Stimulated activated naive CD8-positive, alpha-beta T cell treated with anti-CD3 and anti-CD28 coated beads, Interleukin-15, amount 100 ng/mL, for 72 hours (primary cell): ENCODE measurements at places on chromosomes 11 and 22.

GRCh38 chr11:44004452-44005062, 43.2 kb upstream of the ACCSL start:
- no peak for DNase-seq

- no peak for DNase-seq
These were observed 19.9 kb downstream of the SERGEF start for GRCh38 chr11:17992916-17993315.

GRCh38 chr22:30250039-30250565, 3.5 kb upstream of the LIF start:
- no peak for DNase-seq

GRCh38 chr11:123145661-123146060, 49.4 kb downstream of the CLMP start:
- DNase-seq = no peak

DNA sequence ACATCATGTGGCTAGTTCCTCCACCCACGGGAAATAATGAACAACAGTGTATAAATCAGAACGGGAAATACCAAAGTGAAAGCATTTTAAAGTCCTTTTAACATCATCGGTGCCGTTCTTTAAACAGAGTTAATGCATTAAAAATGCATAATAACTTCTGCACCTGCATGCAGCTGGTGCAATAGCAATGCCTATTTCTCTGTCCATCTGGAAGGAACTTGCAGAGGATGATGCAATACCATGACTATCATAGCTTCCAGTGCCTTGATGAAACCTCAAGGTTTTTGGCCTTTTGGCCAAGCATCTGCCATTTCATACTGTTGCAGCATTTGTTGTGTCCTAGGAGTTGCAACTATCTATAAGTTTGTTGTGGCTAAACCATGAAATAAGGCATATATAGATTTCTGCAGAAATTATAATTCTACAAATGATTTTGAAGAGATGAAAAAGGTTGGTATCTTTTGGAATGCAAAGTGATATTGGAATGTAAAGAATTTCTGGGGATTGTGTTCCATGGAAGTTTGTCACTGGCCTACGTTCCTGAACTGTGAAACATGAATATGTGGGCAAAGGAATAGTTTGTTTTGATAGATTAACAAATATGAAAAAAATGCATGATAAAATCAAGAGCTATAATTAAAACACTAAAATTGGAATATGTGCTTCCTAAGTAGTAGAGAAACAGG, 9.8 kb upstream of the EIF3F start:
- no peak for DNase-seq

DNA sequence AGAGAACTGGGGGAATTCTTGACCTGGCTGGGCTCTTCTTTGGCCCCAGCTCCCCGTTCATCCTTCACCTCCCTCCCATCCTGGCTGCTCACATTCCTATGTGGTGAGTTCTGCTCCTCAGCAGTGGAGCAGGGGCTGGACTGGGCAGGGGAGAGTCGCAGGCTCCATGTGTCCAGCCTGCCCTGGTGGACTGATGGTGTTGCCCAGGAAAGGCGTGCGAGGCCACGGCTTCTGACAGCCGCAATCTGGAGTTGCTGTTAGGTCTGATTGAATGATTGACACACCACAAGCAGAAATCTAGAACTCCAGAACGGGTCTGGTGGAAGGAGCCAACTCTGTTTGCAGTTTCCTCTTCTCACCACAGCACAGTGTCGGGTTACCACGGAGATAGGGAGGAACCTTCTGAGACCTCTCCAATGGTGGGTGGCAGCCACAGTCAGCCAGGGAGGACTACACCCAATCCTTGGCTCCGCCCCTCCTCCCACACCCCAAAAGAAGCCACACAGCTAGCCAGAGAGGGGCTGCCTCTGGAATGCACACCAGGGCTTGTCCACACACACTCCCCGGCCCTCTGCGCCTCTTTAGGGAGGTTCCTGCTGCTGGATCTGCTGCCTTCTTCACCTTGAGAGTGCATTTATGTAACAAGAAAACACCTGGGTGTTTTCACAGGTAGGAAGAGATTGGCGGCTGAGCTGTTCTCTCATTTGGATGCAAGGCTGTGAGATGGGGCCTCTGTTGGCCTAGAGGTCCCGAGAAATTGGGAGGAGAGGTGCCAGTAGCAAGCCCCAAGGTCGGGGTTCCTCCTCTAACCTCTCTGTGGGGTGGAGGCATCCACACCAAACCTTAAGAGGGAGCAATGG, 56.4 kb upstream of the CD44 start:
- peak; percentile 85 for DNase-seq

DNA sequence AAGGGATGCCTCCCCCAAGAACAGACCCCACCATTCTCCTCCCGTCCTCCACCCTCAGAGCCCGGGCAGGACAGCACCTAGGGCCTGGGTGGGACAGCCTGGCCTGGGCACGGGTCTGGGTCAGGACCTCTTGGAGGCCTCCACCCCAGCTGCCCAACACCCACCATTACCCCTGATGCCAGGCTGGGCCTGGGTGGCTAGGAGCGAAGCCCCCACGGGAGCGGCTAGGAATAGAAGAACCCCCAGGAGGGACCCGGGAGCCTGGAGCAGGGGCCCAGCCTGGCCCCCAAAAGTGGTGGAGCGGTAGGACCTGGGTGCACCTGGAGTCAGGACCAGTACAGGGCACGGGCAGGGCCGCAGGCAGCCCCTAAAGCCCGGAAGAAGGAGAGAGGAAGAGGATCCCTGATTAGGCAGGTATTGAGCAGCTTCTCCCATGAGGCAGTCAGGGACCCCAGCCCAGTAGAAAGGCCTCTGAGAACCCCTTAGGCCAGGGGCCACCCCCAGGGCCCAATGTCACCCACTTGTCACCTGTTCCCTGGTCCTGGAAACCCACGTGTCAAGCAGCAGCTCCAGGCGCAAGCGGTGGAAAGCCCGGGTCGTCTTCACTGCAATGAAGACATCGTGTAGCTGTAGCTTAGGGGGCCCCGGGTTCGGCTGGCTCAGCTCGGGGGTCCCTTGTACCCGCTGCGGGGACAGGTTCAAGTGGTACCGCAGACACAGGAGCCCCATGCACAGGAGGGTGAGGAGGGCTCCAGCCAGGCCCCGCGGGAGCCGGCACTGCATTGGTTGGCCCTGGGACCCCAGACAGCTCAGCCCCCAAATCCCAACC, 575 bp downstream of the MFNG start:
- DNase-seq = peak; percentile 49

GRCh38 chr11:19243613-19244012, 2.9 kb upstream of the E2F8 start:
- DNase-seq = no peak

GRCh38 chr11:38206663-38207062, 1608.6 kb upstream of the RAG2 start:
- no peak for DNase-seq

DNA sequence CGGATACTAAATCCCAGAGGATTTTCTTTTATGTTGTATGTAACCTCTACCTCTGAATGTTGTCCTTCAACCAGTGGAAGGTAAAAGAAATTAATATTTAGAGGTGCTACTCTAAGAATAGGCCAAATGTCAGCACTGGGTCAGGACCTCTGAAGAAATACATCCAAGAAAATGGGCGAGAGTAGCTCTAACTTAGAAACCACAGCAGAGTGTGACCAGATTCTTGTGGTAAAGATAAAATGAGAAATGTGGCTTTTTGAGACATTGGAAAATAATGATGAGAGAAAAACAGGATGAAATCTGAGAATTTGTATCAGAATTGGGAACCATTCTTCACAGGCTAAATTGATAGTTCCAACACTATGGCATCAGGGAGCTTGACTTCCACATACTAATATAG, 63.5 kb downstream of the CSTPP1 start:
- DNase-seq = no peak

GRCh38 chr11:118913411-118914125, 12.2 kb downstream of the BCL9L start:
- peak; percentile 58 for DNase-seq

GRCh38 chr11:12192794-12193514, 82.6 kb downstream of the MICAL2 start:
- DNase-seq = no peak

- DNase-seq = no peak
These were observed 44.5 kb downstream of the TRIOBP start for GRCh38 chr22:37741312-37741795.

GRCh38 chr11:130403271-130403804, 25.1 kb downstream of the ADAMTS8 start:
- no peak for DNase-seq

GRCh38 chr11:11810764-11811726, 30.7 kb upstream of the USP47 start:
- no peak for DNase-seq

DNA sequence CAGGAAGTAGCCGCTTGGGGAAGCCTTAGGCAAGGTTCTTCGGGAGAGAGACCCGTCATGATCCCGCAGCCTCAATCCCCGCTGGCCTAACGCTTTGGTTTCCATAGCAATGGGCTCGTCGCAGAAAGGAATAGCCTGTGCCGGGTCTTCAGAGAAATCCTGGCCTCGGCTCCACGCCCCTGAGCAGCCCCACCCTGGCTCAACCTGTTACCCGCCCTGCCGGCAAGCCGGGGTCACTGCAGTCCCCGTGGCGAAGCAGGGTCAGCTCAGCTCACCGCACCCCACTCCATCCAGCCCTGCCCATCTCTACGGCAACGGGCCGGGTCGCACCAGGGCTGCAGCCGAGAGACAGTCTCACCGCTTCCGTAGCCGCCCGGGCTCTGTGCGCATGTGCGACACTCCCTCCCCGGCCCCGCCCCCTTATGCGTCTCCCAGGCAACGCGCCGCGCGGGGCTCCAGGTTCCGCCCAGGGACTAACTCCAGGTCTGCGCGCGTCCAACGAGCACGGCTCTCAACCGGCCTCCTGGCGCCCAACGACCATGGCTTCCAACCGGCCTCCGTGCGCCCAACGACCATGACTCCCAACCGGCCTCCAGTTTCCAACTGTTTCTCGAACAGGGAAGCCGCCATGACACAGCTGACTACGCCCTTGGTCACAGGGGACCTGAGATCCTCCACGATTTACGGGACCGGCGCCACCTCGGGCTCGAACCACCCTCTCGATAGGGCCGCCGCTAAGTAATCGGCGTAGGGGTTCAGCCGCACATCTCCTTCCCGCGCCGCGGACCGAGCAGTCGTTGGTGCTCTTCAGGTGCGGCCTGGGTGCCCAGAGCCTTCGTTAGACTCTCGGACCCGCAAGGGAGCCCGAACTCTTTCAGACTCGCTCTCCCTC, at the start of gene DUSP18:
Gene DUSP18 (minus strand): TSS at position 382 of the 892 bp plus-strand sequence. CDS start 3,872 bp downstream, outside the sequence.
- peak; percentile 90 for DNase-seq

GRCh38 chr11:2750101-2750681, 50.4 kb upstream of the KCNQ1OT1 start:
- no peak for DNase-seq

DNA sequence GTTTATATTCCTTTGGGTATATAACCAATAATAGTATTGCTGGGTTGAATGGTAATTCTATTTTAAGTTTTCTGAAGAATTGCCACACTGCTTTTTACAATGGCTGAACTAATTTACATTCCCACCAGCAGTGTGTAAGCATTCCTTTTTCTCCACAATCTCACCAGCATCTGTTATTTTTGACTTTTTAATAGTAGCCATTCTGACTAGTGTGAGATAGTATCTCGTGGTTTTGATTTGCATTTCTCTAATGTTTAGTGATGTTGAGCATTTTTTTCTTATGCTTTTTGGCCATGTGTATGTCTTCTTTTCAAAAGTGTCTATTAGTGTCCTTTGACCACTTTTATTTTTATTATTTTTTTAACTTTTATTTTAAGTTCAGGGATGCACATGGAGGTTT, 275.3 kb downstream of the METTL15 start:
- DNase-seq = no peak

DNA sequence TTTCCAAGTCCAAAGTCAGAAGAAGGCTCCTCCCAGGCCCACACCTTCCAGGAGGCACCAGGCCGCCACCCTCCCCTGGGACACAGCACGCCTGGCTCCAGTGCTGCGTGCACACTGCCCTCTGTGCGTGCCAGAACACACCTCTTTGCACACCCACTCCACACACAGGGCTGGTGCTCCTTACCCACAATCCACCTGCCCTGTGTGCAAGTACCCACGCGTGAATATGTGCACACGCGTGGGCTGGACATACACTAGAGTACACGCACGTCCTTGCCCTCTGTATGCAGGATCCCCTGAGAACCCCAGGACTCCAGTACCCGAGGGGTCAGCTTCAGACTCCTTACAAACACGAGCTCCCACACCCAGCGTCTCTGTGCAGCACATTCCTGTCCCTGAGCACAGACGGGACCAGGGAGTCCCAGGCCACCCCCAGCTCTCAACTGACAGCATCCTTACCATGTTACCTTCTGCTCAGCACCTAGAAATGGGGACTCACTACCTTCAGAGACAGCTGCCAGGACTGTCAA, 2.8 kb downstream of the DUSP8 start:
- no peak for DNase-seq

DNA sequence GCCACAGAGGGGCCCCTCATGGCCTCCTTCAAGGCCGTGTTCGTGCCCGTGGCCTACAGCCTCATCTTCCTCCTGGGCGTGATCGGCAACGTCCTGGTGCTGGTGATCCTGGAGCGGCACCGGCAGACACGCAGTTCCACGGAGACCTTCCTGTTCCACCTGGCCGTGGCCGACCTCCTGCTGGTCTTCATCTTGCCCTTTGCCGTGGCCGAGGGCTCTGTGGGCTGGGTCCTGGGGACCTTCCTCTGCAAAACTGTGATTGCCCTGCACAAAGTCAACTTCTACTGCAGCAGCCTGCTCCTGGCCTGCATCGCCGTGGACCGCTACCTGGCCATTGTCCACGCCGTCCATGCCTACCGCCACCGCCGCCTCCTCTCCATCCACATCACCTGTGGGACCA, 10.0 kb downstream of the CXCR5 start:
- DNase-seq = no peak

DNA sequence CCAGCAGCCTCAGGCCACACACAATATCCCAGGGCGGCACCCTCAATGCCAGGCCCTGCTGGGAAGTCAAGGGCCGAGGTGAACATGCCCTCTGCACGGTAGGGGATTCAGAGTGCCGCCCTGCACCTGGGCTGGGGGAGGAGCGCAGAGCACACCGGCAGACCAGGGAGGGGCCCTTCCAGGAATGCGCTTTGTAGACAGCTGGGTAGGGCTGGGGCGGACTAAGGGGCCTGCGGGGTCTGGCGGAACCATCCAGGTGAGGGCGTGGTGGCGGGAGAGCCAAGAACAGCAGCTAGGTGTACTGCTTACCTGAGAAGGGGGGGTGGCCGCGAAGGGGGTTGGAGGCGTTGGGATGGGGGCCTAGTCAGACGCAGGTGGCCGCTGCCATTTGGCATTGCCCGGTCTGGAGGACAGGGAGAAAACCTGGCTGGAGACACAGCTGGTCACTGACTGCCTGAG, 26.0 kb downstream of the DUSP8 start:
- no peak for DNase-seq
